Large intestine (tissue), 12 donors: ENCODE measurements at places on chromosomes 16 and 17. TPM values are rescaled to one million over a fixed set of nuclear protein-coding genes. Genes with fewer than 3 reads are reported as not detected.

- H3K36me3 ChIP-seq = no peaks in the 10 kb centered on the region
- H3K27ac ChIP-seq = no peak overlapping the region
- DNase-seq = no peak
- peaks cover 47% of the 10 kb centered on the region for H3K27me3 ChIP-seq
- no peak overlapping the region for H3K4me3 ChIP-seq
Measured at GRCh38 chr17:28997806-28998205, 8.0 kb downstream of the SEZ6 start.

- peaks cover 4% of the 10 kb centered on the region for H3K27me3 ChIP-seq
- H3K4me1 ChIP-seq = no peaks in the 10 kb centered on the region
- DNase-seq = no peak
- no peak overlapping the region for H3K27ac ChIP-seq
- H3K4me3 ChIP-seq = no peak overlapping the region
Measured at GRCh38 chr17:44642834-44643233, 13.4 kb upstream of the MEIOC start.

DNA sequence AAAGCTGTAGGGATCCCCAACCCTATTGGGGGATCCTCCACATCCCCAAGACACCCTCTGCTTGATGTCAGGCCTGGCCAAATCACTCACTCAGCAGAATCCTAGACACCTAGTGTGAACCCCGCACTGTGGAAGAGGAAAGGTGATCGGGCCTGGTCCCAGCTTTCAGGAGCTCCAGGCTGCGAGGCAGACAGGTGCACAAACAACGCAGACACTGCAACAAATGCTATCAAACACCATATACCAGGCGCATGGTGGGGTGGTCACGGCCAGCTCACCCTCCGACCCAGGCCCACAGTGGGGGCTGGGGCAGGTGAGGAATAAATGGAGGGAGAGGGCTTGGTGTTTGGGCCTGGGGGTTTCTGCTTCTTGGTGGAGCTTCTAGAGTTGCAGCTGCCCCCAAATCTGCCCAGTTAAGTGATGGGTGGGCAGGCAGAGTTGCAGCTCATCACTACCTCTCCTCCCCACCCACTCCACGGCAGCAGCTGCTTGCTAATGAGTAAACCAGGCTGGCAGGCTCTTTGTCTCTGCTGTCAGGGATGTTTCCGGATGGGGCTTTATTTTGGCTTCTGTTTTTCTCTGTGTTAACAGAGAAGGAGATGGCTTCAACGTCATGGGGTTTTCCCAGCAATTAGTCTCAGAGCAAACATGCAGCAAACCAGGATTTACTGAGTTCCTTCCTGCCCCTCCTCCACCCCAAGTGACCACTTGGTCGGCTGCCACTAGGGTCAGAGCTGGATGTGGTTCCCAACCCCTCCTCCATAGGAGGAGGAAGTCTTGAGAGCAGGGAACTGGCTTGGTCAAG is 46.6 kb downstream of the PECAM1 start:
- H3K36me3 ChIP-seq = no peaks in the 10 kb centered on the region
- peak overlapping the region; percentile 42 for H3K27ac ChIP-seq
- H3K4me1 ChIP-seq = peaks cover 4% of the 10 kb centered on the region
- H3K4me3 ChIP-seq = no peak overlapping the region

- no peak overlapping the region for H3K27ac ChIP-seq
- peaks cover 3% of the 10 kb centered on the region for H3K27me3 ChIP-seq
- H3K36me3 ChIP-seq = no peaks in the 10 kb centered on the region
- no peaks in the 10 kb centered on the region for H3K4me1 ChIP-seq
- no peak for DNase-seq
- H3K4me3 ChIP-seq = no peak overlapping the region
Measured at GRCh38 chr17:56262803-56263202, 109.5 kb downstream of the ANKFN1 start.

Gene STX8
- 53.6 TPM for polyA plus RNA-seq

GRCh38 chr17:83183145-83183948 is 103.9 kb downstream of the METRNL start:
- no peak for DNase-seq
- H3K27ac ChIP-seq = no peak overlapping the region

DNA sequence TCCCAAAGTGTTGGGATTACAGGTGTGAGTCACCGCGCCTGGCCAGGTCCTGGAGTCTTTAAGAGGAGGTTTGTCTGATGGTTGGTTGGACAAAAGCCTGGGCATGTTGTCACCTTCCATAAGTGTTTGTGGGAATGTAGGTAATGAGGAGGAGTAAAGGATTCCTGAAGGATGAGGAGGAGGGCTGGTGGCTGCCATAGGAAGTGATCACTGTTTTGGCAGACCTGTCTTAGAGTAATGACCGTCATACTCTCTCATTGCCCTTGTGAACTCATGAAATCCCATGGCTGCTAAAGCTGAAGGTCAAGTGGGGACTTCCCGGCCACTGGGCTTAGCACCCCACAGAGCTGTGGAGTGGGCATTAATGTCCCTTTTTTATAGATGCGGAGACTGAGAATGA is 40.5 kb downstream of the TENT4B start:
- H3K36me3 ChIP-seq = no peaks in the 10 kb centered on the region
- no peak overlapping the region for H3K27ac ChIP-seq
- H3K4me1 ChIP-seq = no peaks in the 10 kb centered on the region

DNA sequence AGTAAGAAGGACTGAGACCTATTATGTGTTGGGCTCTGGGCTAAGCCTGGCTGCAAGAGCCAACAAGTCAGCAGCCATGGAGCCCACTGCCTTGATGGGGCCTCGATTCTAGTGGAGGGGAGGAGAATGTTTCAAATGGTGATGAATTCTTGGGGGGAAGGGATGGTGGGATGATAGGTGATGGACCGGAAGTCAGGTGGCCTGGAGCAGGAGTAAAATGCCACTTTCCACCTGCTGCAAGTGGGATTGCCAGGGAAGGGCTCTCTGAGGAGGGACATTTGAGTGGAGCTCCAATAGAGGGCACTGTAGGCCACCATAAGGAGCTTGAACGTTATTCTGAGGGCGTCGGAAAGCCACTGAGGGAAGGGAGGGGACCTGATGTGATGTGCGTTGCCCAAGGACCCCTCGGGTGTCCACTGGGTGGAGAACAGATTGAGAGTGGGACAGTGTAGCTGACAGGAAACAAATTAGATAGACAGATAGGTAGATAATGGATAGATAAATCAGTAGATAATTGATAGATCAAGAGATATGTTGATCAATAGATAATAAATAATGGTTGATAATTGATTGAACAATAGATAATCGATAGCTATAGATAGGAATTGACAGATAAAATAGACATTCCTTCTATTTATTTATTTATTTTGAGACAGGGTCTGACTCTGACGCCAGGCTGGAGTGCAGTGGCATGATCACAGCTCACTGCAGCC is 18.2 kb upstream of the NXPH3 start:
- no peak overlapping the region for H3K4me3 ChIP-seq
- no peak for DNase-seq
- no peaks in the 10 kb centered on the region for H3K36me3 ChIP-seq
- no peak overlapping the region for H3K27ac ChIP-seq
- H3K27me3 ChIP-seq = peaks cover 7% of the 10 kb centered on the region

DNA sequence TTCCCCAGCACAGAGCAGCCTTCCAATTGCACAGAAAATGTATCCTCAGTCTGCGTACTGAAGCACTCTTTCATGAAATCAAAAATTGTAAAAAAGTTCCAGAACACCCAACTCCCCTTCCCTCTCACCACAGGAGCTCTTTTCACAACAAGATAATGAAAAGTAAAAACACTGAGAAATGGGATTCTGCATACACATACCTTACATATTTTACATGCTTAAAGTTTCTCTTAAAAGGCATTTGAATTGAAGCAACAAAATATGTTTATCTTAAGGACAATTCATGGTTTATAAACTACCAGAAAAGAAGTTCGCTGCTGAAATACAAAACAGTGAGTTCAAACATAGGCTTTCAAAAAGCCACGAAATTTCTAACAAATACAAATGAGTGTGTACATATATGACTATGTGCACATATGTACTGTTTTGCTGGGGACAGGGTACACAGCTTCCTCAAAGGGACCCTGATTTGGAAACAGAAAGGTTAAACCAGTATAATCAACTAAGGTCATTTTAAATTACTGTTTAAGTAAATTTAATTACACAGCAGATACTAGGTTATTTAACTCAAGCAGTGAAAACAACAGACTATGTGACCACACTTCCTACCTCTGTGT is 33.8 kb downstream of the COG1 start:
- DNase-seq = no peak
- H3K4me1 ChIP-seq = peaks cover 8% of the 10 kb centered on the region
- no peaks in the 10 kb centered on the region for H3K27me3 ChIP-seq
- H3K36me3 ChIP-seq = no peaks in the 10 kb centered on the region
- no peak overlapping the region for H3K4me3 ChIP-seq

GRCh38 chr16:84085773-84086172 is 31.0 kb downstream of the MBTPS1 start:
- peaks cover 78% of the 10 kb centered on the region for H3K36me3 ChIP-seq
- H3K4me1 ChIP-seq = no peaks in the 10 kb centered on the region
- no peaks in the 10 kb centered on the region for H3K27me3 ChIP-seq
- DNase-seq = no peak
- H3K4me3 ChIP-seq = no peak overlapping the region

GRCh38 chr17:882827-883585 is 96.6 kb downstream of the NXN start:
- H3K36me3 ChIP-seq = no peaks in the 10 kb centered on the region
- peak overlapping the region; percentile 60 for H3K27ac ChIP-seq
- no peak overlapping the region for H3K4me3 ChIP-seq
- H3K27me3 ChIP-seq = no peaks in the 10 kb centered on the region

- no peaks in the 10 kb centered on the region for H3K4me1 ChIP-seq
- H3K36me3 ChIP-seq = no peaks in the 10 kb centered on the region
- no peak for DNase-seq
- H3K27me3 ChIP-seq = no peaks in the 10 kb centered on the region
- H3K27ac ChIP-seq = no peak overlapping the region
Measured at GRCh38 chr16:12484972-12485371, 318.7 kb downstream of the CPPED1 start.

Gene CNGB1
- 7.5 TPM for polyA plus RNA-seq

DNA sequence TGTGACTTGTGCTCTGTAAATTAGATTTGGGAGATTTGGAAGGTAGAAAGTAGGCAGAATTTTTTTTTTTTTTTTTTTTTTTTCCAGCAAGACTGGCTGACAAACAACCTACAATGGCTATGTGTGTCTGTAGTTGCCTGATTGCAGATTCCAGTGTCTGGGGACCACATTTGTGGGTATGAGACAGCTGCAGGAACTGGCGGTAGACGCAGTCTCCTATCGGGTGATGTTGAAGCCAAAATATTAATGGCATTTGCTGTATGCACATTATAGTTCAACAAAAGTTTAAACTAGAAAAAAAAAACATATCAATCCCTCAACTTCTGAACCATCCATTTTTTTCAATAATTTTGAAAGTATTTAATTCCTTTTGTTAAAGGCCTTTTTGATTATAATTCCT is 665.2 kb downstream of the TOX3 start:
- H3K27me3 ChIP-seq = no peaks in the 10 kb centered on the region
- H3K27ac ChIP-seq = no peak overlapping the region
- no peak for DNase-seq
- H3K4me1 ChIP-seq = no peaks in the 10 kb centered on the region

- H3K36me3 ChIP-seq = no peaks in the 10 kb centered on the region
- H3K27me3 ChIP-seq = peaks cover 46% of the 10 kb centered on the region
- DNase-seq = no peak
- peaks cover 15% of the 10 kb centered on the region for H3K4me1 ChIP-seq
- no peak overlapping the region for H3K4me3 ChIP-seq
- H3K27ac ChIP-seq = no peak overlapping the region
Measured at GRCh38 chr16:561413-561794, 1.2 kb downstream of the PRR35 start.

Gene MYH2
- polyA plus RNA-seq = 0.03 TPM

GRCh38 chr16:50265716-50266336 is 525 bp upstream of the ADCY7 start:
- peaks cover 19% of the 10 kb centered on the region for H3K4me1 ChIP-seq
- no peak for DNase-seq
- H3K4me3 ChIP-seq = no peak overlapping the region
- no peak overlapping the region for H3K27ac ChIP-seq

DNA sequence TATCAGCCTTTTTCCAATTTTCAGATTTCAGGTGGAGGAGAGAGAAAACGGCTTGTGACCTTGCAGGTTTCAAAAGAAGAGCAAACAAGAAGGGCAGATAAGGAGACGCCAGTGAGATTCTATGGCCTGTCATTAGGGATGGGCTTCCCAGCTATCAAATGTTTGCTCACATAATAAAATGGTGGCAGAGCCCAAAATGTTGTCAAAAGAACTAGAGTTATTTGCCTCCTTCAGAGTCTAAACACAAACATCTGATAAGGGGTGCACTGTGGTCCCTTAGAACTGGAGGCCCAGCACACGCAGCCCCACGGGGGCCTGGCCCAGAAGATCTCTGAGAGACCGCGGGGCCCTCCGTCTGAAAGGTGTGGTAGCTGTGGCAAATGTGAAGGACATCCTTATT is 46.1 kb upstream of the DDX52 start:
- no peak overlapping the region for H3K4me3 ChIP-seq
- DNase-seq = peak; percentile 49
- H3K27me3 ChIP-seq = no peaks in the 10 kb centered on the region
- H3K27ac ChIP-seq = peak overlapping the region; percentile 60
- H3K36me3 ChIP-seq = peaks cover 12% of the 10 kb centered on the region

Gene CYTH1
- polyA plus RNA-seq = 40.6 TPM

DNA sequence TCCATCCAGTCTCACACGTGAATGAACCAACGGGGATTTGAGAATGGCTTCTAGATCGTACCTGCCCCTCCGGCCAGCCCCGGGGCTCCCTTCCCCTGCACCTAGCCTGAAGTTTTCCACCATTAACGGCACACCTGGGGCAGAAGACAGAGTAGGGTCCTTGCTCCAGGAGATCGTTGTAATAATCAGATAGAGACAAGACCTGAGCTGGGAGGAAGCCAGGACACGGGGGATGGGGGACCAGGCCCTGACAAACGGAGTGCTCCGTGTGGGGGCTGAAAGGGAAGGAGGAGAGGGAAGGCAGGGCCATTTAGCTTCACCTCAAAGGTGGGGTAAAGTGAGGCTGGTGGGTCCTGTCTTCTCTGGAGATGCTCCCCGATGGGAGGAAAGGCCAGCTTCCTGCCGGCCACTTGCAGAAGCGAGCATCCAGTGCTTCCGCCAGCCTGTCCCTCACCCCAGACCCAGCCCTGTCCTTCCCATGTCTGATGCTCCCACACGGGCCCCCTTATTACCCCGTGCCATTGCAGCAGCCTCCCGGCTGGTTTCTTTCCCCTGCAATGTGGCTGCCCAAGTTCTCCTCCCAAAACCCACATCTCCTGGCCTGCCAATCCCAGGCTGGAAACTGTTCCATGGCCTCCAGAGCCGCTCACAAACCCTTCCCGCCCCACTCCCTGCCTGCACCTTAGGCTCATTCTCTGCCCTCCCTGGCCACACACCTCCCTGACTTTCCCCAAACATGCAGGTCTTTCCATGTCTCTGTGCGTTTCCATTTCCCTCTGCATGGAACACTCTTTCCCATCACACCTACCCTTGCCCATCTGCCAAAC is 79.3 kb downstream of the MRC2 start:
- peaks cover 43% of the 10 kb centered on the region for H3K27me3 ChIP-seq
- no peak for DNase-seq
- no peak overlapping the region for H3K27ac ChIP-seq
- no peaks in the 10 kb centered on the region for H3K36me3 ChIP-seq

Gene KCNG4
- not detected for polyA plus RNA-seq
